Anterior cingulate cortex (tissue), 58 donors: ENCODE measurements at places on chromosomes 12 and 14.

GRCh38 chr14:51680031-51680430 lies 28.3 kb downstream of the FRMD6 start:
- no peak for DNase-seq

GRCh38 chr14:35897616-35898111 lies 71.5 kb downstream of the BRMS1L start:
- peak; percentile 90 for DNase-seq

- no peak for DNase-seq
These were observed 1.3 kb downstream of the PIWIL1 start for GRCh38 chr12:130338794-130339601.

DNA sequence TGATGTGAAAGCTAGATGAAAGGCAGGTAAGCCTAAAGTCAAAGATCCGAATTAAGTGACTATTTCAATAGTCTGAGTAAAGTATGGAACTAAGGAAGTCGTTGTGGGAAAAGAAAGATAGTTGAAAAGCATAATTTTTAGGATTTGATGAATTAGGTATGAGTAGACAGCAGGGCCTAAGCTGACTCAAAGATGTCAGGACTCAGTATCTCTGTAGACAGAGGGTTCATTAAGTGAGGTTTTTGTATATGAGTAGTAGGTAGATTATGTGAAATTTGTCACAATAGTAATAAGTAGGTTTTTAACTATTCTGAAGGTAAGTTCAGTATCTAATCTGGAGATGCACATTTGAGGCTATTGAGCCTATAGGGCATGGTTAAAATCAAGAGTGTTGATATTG lies 196.4 kb downstream of the RASSF9 start:
- DNase-seq, result no peak

DNA sequence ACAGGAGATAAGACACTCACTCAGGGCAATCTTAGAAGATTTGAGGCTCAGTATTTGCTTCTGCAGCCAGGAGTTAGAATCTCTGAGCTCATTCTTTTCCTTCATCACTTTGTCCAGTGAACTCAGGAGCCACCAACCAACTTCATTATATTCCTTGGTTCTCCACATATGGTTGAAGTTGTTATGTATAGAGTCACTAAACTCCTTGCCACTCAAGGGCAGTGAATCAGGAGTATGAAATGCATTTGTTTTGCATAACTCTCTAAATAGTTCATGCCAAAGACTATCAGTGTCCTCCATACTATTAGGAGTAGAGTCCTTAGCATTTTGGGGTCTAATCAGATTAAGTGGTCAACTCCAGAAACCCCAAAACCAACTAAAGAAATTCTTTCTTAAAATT lies 150.6 kb downstream of the CCDC59 start:
- no peak for DNase-seq

- peak; percentile 56 for DNase-seq
These were observed 505 bp downstream of the KCNC2 start for GRCh38 chr12:75208856-75209811.

DNA sequence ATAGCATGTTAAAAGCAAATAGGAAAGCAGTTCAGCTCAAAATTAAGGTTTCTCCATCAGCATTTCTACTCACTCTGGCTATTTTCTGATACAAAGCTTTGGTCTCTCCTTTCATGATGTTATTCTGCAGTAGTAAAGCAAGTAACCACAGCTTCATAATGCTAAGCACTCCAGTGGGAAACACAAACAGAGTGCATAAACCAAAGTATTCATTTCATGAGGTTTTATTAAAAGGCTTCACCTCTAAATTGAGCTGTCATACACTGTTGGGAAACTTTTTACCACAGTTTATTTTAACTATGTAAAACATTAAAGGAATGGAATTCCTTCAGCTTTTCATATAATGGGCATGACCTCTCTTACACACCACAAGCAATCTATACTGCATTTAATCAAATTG lies 157.9 kb upstream of the LMO3 start:
- DNase-seq, result no peak

DNA sequence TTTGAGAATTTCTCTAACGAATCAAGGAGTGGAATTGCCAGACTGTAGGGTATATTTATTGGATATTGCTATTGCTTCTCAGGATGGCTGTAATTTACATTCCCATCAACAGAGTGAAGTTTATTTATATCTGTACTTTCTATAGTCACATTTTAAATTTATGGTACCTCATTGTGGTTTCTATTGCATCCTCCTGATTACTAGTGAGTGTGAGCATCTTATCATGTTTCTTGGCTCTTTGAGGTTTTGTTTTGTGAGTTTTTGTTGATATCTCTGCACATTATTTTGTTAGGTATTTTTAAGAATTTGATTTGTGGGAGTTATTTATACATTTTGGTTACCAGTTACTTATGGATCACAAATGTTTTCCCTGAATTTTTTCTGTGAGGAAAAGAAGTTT lies 13.9 kb downstream of the DNM1L start:
- DNase-seq, result no peak

DNA sequence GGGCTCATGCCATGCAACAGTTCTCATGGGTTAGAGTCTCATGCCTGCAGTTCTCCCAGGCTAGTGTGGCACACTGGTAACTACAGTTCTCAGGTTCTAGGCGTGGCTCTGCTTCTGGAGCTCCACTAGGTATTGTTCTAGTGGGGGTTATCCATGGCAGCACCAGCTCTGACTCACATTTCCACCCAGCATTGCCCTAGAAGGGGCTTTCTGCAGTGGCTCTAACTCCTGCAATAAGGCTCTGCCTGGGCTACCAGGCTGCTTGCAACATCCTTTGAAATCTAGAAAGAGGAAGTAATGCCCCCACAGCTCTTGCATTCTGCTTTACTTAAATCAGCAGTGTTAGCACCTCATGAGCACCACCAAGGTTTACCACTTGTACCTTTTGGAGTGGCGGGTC lies 220.3 kb upstream of the ARID2 start:
- no peak for DNase-seq

GRCh38 chr14:32998433-32998832 lies 59.8 kb downstream of the NPAS3 start:
- DNase-seq, result no peak

- no peak for DNase-seq
These were observed 782.5 kb downstream of the TMEM121 start for GRCh38 chr14:106308839-106309389.

- no peak for DNase-seq
These were observed 29.5 kb downstream of the CPM start for GRCh38 chr12:68903511-68903910.

- no peak for DNase-seq
These were observed 12.1 kb downstream of the NKX2-1 start for GRCh38 chr14:36507847-36508417.

DNA sequence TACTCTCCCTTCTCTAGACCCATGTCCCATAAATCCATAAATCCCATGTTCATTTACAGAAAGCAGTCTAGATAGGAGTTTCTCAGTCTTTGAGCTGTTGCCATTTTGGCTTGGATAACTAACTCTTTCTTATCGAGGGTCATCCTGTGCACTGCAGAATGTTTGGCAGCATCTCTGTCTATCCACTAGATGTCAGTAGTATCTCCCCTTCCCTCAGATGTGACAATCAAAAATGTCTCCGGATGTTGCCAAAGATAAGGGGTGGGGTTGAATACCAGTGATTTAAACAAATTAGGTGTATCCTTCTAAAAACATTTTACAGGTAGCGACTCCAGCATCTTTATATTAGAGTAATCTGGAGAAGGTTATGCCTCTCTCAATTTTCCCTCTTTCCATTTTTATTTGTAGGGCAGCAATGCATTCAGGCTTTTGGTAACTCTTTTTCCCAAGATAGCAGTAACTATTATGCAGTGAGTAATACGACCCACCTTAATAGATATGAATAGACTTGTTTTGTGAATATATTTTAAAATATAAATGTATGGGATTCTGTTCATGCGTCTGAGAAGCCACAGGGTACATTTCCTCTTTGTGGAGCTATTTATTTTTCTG lies 100.7 kb downstream of the LRRK2 start:
- no peak for DNase-seq

GRCh38 chr14:53456931-53457330 lies 303.8 kb upstream of the DDHD1 start:
- DNase-seq, result no peak

GRCh38 chr14:32808644-32809043 lies 130.0 kb upstream of the NPAS3 start:
- DNase-seq, result no peak

GRCh38 chr14:72416892-72417291 lies 477.0 kb downstream of the DPF3 start:
- DNase-seq, result no peak

GRCh38 chr12:95051241-95051640 lies 22.2 kb downstream of the NR2C1 start:
- DNase-seq, result no peak

GRCh38 chr14:91399868-91400640 lies 17.6 kb downstream of the CCDC88C start:
- no peak for DNase-seq

DNA sequence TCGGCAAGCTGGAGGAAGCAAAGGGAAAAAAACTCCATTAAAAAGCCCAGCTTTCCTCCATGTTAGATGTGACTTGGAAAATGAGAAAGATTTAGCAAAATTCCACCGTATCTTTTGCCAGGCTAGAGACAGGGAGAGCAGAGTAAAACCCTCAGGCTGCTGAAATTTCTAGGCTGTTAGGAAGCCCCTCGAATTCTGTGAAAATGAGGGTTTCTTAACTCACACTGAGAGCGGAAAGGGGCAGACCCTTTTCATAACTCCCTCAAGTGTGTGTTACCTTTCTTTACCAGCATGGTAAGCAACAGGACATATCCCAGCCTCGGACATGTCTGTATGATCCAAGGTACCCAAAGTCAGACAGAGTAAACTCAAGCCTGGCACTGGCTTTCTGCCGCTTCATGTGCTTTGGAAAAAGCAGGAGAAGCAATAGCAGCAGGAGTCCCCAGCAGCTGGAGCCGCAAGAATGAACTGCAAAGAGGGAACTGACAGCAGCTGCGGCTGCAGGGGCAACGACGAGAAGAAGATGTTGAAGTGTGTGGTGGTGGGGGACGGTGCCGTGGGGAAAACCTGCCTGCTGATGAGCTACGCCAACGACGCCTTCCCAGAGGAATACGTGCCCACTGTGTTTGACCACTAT lies at the start of gene RHOJ:
RHOJ (plus strand) TSS at position 37 of the 637 bp plus-strand sequence; CDS start at position 464, 427 bp downstream.
- DNase-seq, result peak; percentile 37

DNA sequence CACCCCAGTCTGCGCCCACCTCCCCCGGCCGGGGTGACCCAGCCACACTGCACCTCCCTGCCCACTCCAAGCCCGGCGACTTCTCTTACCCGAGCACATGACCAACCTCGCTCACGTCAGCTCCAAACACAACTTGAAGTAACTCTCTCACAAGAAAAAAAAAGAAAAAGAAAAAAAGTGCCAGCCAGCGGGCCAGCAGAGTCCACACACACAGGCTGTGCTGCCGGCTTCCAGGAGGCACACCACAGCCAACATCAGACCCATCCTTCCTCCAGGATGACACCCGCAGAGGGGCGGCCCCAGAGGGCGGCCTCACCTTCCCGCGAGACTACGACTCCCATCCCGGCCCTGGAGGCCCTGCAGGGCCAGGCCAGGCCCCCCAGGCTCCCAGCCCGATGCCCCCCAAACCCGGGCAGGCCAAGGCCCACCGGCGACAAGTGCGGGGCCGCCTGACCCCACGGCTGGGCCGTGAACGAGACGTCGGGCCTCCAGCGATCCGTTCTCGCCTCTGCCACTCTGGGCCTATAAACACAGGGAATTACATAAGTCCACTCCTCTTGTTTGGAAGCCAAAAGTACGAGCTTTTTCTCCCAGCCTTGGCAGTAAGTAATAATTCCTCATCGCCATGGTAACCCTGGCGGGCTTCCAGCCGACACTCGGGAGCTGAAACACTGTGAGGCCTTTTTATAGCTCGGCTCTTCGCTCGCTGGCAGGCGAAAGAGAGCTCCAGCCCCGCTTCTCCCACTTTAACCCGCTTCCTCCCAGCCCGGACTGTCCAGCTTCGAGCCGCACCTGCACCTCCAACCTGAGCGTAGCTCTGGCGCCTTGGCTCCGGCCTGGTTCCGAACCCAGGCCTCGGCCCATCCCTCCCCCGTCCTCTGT lies 49.1 kb downstream of the NCOR2 start:
- DNase-seq, result peak; percentile 88

DNA sequence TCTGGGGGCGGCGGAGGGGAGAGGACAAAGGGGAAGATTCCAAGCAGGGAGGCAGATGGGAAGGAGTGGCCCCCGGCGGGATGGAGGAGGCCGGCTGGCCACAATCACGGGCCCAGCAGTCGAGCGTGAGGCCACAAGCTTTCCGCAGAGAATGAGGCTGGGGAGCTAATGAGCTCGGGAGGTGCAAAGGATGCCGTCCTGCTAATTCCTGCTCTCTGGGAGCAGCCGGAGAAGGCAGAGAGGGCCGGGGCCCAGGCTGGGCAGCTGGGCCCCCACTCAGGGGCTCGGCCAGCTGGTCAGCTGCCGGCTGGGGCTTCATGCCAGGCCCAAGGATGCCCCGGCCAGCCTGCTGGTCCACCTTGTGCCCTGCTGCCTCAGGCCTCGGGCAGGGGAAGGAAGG lies 98.1 kb upstream of the LHX5 start:
- no peak for DNase-seq

GRCh38 chr14:52550661-52551060 lies 1.6 kb downstream of the TXNDC16 start:
- no peak for DNase-seq

GRCh38 chr14:104113631-104114420 lies 24.6 kb upstream of the KIF26A start:
- no peak for DNase-seq

DNA sequence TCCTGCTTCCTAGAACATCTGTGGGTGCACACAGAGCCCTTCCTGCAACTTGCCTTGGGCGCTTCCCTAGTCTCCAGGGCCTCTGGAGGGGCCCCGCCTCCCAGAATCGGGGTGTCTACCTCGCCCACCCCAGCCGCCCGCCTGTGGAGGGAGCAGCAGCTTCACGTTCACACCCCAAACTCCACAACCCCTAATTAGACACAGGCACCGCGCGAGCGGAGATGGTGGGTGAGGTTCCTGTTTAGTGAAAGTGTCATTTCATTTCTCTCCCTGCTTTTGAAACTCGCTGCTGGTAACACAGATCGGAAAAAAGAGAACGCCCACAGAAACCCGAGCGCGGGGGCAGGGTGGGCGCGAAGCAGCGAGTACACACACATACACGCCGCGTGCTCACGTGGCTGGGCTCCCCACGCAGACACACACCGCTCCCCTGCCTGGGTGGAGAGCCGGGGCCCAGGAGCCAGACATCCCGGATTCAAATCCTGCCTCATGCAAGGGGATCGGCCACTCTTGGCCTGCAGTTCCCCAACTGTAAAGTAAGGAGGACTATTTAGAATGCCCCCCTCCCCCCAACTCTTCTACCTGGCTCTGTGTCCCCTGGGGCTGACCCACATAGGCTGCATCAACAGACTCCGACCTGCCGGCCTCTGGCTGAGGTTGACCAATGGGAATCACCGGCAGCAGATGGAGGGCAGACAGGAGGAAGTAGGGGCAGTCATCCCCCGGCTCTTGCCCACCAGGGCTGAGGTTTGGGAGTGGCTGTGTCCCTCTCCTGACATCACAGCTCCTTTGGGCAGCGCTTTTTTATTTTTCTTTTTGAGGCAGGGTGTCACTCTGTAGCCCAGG lies 79.2 kb upstream of the NCOR2 start:
- DNase-seq, result no peak
